ENCODE measurements at places on chromosomes 11 and 22. TPM values are rescaled to one million over a fixed set of nuclear protein-coding genes. Genes with fewer than 3 reads are reported as not detected.
A peak's percentile ranks its signal among the peaks of the same experiment; 100 is the strongest.

Gene GGTLC3
- polyA plus RNA-seq: not detected

- no peaks in the 10 kb centered on the region for H3K36me3 ChIP-seq
- no peak for DNase-seq
- no peaks in the 10 kb centered on the region for H3K4me1 ChIP-seq
- no peaks in the 10 kb centered on the region for H3K27me3 ChIP-seq
Measured at GRCh38 chr22:48779211-48779643, 1048.4 kb downstream of the BRD1 start.

Gene OR8G1
- not detected for polyA plus RNA-seq

DNA sequence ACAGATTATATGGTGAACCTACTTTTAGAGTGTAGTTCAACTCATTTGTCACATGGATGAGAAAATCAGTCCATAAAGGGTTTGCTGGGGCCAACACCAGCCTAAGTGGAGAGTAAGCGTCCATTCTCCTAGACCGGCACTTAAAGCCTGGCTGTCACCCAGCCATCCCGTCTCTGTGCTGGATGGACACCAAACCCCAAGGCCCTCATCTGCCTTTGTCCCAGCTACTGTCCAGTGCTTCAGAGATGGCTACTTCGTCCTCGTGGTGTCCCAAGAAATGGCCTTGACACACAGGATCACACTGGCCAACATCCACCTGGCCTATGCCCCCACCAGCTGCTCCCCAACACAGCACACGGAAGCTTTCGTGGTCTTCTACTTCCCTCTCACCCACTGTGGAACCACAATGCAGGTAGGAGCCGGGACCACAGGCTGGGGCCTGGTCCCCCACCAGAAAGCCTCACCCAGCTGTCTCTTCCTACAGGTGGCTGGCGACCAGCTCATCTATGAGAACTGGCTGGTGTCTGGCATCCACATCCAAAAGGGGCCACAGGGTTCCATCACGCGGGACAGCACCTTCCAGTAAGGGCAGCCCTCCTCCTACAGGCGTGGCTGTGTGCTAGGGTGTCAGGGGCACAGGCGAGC is 3.5 kb downstream of the ZP1 start:
- no peak overlapping the region for H3K4me3 ChIP-seq
- H3K27ac ChIP-seq: no peak overlapping the region
- H3K36me3 ChIP-seq: peaks cover 12% of the 10 kb centered on the region
- H3K4me1 ChIP-seq: peaks cover 30% of the 10 kb centered on the region
- no peaks in the 10 kb centered on the region for H3K27me3 ChIP-seq

DNA sequence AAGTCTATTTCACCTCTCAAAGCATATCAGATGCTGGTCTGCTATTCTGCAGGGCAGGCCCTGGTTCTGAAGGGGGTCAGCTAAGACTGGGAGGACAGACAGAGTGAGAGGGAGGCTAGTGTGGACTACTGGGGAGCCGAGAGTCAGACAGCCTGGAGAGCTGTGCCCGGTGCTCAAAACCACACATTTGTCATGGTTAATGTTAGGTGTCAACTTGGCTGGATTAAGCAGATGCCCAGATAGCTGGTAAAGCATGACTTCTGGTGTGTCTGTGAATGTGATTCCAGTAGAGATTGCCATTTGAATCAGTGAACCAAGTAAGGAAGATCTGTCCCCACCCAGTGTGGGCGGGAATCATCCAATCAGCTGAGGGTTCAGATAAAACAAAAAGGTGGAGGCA is 102.6 kb downstream of the SNX19 start:
- no peaks in the 10 kb centered on the region for H3K4me1 ChIP-seq
- no peaks in the 10 kb centered on the region for H3K27me3 ChIP-seq
- no peak overlapping the region for H3K4me3 ChIP-seq
- H3K36me3 ChIP-seq: no peaks in the 10 kb centered on the region
- no peak overlapping the region for H3K27ac ChIP-seq

DNA sequence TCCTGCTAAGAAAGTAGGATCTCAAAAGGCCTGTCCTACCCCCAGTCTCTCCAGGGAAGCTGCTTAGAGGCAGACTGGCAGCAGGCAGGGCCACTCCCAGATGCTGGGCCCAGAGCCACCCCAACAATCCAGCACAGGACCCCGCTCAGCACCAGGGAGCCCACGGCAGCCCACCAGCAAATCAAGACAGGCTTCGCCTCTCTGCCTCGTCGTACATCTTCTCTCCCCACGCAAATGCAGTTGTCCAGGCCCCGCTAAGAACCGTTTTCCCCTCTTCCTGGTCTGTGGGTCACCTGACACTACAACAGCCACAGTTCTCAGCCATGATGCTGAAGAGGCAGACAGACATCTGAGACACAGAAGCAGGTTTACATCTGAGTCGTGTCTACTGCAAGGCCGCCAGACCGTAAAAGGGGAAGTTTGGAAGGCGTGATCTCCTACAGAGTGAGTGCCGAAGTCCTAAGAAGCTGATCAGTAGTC is 51.1 kb downstream of the IGSF9B start:
- no peaks in the 10 kb centered on the region for H3K27me3 ChIP-seq
- H3K27ac ChIP-seq: no peak overlapping the region
- H3K36me3 ChIP-seq: no peaks in the 10 kb centered on the region
- DNase-seq: peak; percentile 51
- H3K4me1 ChIP-seq: no peaks in the 10 kb centered on the region
- no peak overlapping the region for H3K4me3 ChIP-seq

Gene POU2AF3
- 0.54 TPM for polyA plus RNA-seq

DNA sequence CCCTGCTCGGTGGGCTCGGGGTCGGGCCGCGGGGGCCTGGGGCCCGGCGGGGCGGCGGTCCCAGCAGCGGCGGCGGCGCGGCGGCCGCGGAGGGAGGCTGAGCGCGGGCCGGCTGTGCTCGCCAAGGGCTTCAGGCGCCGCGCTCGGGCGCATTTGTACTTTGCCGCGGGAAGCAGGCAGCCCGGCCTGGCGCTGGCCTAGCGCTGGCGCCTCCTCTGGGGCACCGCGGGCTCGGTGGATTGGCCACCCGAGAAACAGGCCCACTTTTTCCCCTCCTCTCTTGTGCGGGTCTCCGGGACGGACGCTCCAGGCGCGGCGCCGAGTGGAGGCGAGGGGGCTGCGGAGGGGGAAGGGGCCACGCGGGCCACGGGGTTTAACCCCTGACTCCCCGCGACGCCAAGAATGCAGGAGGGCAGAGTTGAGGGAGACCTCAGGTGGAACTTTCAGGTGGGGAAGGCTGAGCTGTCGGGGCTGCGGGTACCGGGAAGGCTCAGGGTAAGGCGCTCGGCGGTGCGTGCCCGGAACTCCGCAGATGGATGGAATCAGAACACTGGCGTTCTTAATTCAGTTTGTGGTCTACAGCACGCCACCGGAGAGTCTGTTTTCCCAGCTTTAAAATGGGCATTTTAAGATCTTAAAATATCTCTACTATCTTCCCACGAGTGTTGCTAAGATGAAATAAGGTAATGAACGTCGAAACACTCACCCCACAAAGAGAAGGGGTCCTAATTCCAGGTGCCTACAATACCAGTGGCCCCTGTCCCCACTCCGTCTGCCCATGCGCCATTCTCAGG is at the start of gene CHRDL2:
Gene CHRDL2 (minus strand): TSS at position 126 of the 794 bp plus-strand sequence. CDS start 538 bp downstream, outside the sequence.
- H3K36me3 ChIP-seq: no peaks in the 10 kb centered on the region
- no peak within 1 kb of the TSS for H3K4me3 ChIP-seq
- no peak within 1 kb of the TSS for H3K27ac ChIP-seq
- DNase-seq: no peak
- H3K4me1 ChIP-seq: peaks cover 13% of the 10 kb centered on the region

Gene COX8A
- 340 TPM for polyA plus RNA-seq

DNA sequence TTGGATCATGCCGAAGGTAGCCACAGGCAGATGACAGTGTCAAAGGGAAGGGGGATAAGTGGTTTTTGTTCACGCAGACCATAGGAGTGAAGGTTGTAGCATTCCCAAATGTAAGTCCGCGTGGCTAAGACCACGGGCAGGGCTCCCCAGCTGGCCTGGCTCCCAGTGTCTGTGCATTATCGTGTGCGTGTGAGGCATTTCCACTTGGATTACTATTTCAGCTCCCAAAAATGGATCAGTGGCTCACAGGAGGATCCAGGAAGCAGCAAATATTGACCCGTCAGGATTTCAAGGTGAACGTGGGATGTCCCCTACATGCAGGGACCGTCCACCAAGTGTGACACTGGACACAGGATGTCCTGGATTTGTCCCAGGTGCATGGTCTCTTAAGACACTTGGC is 10.6 kb downstream of the CDKN1C start:
- no peak overlapping the region for H3K27ac ChIP-seq
- no peak overlapping the region for H3K4me3 ChIP-seq
- no peaks in the 10 kb centered on the region for H3K36me3 ChIP-seq
- H3K27me3 ChIP-seq: peaks cover 21% of the 10 kb centered on the region

DNA sequence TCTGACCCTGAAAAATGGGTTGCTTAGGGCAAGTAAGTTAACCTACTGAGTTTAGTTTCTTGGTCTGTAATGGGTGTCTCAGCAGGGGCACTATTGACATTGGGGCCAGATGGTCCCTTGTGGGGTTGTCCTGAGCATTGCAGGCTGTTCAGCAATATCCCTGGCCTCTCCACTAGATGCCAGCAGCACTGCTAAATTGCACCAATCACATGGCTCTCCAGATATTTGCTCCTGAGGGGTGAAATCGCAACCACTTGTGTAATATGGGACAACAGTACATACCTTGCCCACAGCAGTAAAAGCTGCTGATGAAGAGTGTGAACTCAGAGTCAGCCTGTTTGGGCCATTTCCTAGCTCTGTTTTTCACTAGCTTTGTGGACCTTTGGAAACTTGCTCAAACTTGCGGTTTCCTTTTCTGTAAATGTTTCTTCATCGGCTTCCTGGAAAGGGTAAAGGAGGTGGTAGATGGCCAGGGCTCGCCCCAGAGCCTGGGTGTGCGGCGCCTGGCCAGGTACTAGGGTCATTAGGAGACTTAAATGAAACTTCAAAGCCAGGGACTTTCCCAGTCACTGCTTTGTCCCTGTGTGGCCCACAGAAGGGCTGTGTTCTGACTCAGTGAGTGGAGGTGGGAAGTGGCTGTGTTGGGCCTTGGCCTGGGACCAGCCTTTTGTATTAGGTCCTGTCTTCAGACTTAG is 13.0 kb downstream of the NCF4 start:
- peak; percentile 85 for DNase-seq
- peaks cover 13% of the 10 kb centered on the region for H3K4me1 ChIP-seq
- no peak overlapping the region for H3K4me3 ChIP-seq
- peak overlapping the region; percentile 81 for H3K27ac ChIP-seq
- peaks cover 14% of the 10 kb centered on the region for H3K27me3 ChIP-seq

DNA sequence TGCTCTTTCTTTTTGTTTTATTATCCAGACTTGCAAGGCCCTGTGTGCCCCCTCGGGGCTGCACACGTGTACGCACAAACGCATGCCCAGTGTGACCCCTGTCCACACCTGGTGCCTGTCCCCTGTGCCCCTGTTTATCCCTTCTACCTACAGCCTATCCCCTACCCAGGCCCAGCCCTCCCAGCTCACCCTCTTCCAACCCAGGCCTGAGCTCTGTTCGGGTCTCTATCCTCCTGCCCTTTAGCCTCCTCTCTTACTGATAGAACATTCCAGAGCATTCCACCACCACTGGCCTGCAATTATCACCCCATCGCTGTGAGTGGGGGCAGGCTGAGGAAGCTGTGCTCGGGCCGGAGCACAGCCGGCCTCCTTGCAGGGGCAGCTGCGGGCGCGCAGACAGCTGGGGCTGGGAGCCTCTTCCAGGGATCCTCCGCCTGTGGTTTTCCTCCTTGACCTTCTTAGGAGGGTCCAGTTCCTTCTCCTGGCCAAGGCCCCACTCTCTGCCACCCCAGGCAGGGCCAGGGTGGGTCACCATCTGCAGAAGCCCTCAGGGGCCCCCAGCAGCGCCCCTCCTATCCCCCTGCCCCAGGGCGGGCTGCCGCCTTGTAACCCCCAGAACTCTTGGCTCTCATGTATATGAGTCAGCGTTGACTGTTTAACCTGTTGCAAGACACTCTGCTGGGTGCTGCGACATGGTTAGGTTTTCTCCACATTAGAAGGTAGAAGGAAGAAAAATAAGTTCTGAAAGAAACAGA is 41.8 kb upstream of the KCNQ1OT1 start:
- DNase-seq: peak; percentile 64
- no peaks in the 10 kb centered on the region for H3K27me3 ChIP-seq
- H3K4me1 ChIP-seq: no peaks in the 10 kb centered on the region
- no peak overlapping the region for H3K4me3 ChIP-seq
- no peak overlapping the region for H3K27ac ChIP-seq
- H3K36me3 ChIP-seq: no peaks in the 10 kb centered on the region

GRCh38 chr11:22656130-22656529 is 10.3 kb upstream of the GAS2 start:
- H3K27ac ChIP-seq: no peak overlapping the region
- H3K4me1 ChIP-seq: peaks cover 15% of the 10 kb centered on the region
- H3K27me3 ChIP-seq: no peaks in the 10 kb centered on the region

GRCh38 chr11:111671383-111671782 is 69.1 kb downstream of the SIK2 start:
- no peaks in the 10 kb centered on the region for H3K27me3 ChIP-seq
- no peak overlapping the region for H3K27ac ChIP-seq
- peaks cover 8% of the 10 kb centered on the region for H3K36me3 ChIP-seq
- no peak overlapping the region for H3K4me3 ChIP-seq

DNA sequence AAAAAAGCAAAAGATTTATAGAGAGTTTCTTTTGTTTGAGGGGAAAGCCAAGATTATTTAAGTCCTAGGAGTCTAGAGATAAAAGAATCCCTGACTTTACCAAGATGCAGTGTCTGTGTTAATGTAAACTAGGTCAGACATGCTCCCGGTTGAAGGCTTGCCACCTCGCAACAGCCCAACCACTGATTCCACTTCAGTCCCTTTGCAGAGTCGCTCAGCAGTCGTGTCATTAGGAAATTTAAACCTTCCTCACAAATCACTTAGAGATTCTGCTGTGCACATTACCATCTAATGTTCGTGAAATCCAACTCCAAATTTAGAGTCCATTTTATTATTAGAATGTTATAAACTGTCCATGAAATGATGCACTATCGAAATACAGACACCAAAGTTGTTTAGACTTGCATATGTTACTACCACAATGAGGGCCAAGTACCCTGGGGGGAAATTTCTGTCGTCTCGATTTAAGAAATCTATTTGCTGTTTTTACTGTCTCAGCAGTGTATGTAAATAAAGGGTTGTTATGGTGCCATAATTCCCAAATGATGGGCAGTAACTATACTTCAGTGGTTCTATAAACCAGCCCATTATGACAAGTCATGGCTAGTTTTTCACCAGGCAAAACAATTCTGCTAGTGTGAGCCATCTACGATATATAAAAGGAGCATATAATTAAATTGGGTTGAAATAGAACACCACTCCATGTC is 101.4 kb upstream of the MTNR1B start:
- no peaks in the 10 kb centered on the region for H3K36me3 ChIP-seq
- no peaks in the 10 kb centered on the region for H3K27me3 ChIP-seq
- DNase-seq: no peak
- no peak overlapping the region for H3K4me3 ChIP-seq

Gene OR6T1
- not detected for polyA plus RNA-seq

- no peaks in the 10 kb centered on the region for H3K4me1 ChIP-seq
- H3K4me3 ChIP-seq: no peak overlapping the region
- no peaks in the 10 kb centered on the region for H3K36me3 ChIP-seq
- no peak for DNase-seq
- H3K27ac ChIP-seq: no peak overlapping the region
Measured at GRCh38 chr11:103994094-103994493, 42.3 kb upstream of the DDI1 start.

GRCh38 chr11:85740481-85741400 is 54.7 kb upstream of the CCDC89 start:
- H3K4me3 ChIP-seq: no peak overlapping the region
- DNase-seq: no peak
- H3K36me3 ChIP-seq: no peaks in the 10 kb centered on the region
- H3K4me1 ChIP-seq: peaks cover 4% of the 10 kb centered on the region
- H3K27me3 ChIP-seq: no peaks in the 10 kb centered on the region

- no peak overlapping the region for H3K27ac ChIP-seq
- H3K27me3 ChIP-seq: no peaks in the 10 kb centered on the region
- H3K4me1 ChIP-seq: no peaks in the 10 kb centered on the region
- H3K4me3 ChIP-seq: no peak overlapping the region
Measured at GRCh38 chr11:110565357-110566336, 135.9 kb downstream of the FDX1 start.

Gene GRK3
- polyA plus RNA-seq: 13.3 TPM

Gene MPPED2
- polyA plus RNA-seq: 0.80 TPM

Gene OR5T1
- not detected for polyA plus RNA-seq

Measured in spleen (tissue), 13 donors.